ENCODE measurements at places on chromosomes 5 and 9.

DNA sequence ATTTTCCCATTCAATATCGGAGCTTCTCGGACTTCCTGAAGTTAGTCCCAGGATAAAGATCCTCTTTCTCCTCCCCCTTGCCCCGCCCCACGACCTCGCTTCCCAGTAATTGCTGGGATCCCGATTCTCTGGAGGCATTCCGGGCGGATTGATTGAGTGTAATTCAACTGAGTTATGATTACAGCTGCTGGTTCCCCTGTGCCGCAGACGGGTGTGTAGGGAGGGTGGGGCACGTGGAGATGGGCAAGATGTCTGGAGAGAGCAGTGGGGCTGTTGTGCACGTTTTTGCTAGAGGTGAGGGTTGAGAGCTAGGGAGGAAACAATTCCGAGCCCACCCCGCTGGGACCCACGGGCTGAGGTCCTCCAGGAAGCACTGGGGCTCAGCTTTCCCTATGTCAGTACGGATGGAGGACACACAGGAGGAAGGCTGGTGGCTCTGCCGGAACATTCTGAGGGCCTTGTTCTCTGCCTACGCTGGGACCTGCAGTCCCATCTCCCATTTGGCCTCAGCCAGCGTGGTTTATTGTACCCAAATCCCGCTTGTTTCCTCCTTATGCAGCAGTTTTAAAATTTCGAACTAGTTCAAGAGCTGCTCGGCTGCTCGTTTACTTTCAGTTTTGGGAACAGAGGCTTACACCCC, 2.4 kb upstream of the DMRT2 start:
- DNase-seq = no peak

DNA sequence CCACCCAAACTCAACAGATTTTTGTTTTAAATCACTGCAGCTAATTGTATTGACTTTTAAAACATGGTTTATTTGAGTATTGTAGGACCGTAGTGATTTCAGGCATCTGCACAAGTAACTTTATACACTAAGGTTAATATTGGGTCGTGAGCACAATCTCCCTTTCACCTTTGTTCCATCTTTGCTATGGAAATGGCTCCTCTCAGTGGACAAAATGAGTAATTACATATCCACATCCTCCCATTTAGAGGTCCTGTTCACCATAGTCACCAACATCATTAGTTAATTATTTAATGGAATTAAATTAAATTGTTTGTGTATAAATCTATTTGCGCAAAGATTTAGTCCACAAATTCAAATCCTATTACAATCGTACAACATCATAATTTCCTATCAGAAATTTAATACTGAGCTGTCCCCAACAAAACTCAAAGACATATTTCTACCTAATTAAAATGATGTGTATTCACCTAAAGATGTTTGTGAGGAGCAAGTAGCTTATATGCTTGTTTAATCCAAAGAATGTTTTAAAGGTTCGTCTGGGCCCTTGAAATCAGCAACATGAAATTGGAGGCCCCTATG, 173.0 kb upstream of the DAPK1 start:
- DNase-seq = peak; percentile 51

DNA sequence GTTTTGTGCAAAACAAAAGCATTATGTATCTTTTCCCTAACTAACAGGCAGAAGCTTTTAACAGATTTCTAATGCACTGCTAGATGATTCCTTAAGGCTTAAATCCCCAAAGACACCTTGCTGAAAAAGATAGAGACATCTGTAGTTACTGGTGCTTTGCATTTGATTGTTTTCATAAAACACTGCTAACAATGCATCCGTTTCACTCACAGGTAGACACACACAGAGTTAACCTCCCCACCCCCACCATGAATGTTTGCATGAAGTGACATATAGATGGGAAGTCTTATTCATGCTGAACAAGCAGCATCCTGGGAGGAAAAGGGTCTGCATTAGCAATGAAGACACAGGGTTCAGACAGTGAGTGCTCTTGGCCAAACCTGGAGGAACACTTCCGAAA, 100.9 kb downstream of the ASTN2 start:
- no peak for DNase-seq

DNA sequence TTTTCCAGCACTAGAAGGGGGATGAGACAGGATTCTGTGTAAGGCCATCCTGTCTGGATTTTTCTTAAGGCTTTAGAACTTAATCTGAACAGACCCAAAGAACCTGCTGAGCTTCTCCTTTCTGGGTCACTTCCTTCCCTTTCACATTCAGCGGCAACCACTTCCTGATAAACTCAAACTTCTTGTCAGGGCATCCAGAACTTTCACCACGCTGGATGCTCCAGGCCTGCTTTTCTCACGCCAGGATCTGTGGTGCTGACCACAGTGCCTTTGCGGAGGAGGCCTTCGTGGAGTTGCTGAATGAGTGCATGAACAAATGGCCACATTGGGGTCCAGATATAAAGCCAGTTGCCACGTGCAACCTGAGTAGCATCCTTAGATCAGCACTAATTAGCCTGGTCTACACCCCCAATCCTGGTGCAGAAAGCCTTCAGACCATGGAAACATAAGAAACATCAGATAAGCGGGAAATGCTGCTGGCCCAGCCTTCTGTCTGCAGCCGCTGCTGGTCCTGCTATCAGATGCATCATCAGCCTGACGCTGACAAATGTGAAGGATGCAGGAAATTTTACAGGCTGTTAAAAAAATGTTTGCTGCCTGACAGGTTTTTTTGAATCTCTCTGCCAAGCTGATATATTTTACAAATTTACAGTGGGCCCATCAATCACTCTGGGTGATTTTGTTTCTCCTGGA, 75.3 kb upstream of the BARHL1 start:
- DNase-seq = no peak

DNA sequence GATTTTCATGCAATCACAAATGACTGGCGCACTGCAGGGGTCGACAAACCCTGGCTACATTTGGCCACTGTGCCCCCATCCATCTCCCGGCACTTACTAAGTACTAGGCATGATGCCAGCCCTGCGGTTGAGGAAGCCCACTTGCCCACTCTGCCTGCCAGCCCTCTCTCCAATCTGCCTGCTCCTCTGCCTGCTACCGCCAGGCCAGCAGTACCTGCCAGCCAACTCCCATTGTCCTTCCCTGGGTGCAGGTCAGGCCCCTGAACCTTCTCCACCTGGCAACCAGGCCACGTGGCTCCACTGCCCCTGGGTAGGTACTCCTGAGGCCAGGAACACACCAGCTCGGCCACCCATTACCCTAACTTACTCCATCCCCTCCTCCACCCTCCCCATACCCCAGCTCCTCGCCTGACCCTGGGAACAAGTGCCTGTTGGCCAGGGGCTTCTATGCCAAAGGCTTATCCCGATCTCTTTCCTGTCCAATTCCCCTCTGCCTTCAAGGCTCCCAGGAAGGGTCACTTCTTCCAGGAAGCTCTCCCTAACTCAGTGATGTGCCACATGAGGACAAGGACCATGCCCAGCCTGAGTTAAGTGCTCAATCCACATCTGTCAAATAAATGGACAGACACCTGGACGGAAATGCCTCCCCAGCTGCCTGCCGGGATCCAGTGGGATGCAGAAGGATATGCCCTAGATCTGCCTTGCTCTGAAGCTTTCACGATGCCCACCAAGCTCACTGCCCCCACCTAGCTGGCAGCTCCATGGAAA, 6.6 kb downstream of the EEIG1 start:
- DNase-seq = no peak

- DNase-seq = no peak
Measured at GRCh38 chr9:76177931-76178330, 216.3 kb downstream of the RFK start.

DNA sequence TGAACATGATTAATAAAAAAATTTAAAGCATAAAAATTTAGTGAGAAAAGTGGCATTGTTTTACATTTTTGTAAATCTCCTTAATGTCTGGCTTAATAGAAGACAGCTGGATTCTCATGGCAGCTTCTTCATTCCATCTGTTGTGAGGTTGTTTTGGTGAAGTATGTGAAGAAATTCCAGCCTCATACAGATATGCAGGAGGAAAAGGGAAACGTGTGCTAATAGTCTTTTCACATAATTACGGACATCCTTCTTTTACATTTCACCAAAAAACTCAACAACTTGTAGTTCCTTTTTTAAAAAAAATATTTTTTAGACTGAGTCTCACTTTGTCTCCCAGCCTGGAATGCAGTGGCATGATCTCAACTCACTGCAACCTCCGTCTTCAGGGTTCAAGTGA, 46.9 kb downstream of the HACD4 start:
- DNase-seq = peak; percentile 27

DNA sequence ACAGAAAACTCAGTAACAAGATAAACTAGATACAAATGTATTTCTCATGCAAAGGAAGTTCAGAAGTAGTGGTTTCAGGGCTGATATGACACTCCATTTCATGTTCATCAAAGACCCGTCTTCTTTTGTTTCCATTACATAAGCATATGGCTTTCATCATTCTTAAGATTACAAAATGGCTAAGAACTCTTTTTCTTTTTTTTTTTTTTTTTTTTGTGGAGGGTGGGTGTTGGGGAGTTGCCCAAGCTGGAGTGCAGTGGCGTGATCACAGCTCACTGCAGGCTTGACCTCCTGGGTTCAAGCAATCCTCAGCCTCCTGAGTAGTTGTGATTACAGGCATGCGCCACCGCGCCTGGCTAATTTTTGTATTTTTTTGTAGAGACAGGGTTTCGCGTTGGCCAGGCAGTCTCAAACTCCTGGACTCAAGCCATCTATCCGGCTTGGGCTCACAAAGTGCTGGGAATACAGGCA, 22.0 kb upstream of the PTBP3 start:
- DNase-seq = no peak

GRCh38 chr9:112025850-112026249, 129.2 kb downstream of the UGCG start:
- DNase-seq = no peak

DNA sequence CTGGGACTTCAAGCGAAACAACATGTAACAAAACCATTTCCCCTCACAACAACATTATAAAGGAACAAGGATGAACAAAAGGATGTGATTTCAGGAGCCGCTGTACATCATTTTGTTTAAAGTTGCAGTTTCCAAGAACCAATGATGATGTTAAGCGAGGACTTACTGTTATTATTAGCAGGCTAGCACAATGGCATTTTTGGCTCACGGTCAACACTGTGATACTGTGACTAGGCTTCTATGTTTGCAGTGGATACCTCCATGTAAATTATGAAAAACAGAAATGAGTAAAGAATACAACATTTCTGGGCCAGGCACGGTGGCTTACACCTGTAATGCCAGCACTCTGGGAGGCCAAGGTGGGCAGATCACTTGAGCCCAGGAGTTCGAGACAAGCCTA, 113.0 kb downstream of the AUH start:
- no peak for DNase-seq

GRCh38 chr5:72268260-72268659, 51.8 kb downstream of the MRPS27 start:
- DNase-seq = no peak

- DNase-seq = no peak
Measured at GRCh38 chr9:70438341-70438928, 24.0 kb upstream of the KLF9 start.

- DNase-seq = no peak
Measured at GRCh38 chr5:14166437-14166836, 23.3 kb downstream of the TRIO start.

DNA sequence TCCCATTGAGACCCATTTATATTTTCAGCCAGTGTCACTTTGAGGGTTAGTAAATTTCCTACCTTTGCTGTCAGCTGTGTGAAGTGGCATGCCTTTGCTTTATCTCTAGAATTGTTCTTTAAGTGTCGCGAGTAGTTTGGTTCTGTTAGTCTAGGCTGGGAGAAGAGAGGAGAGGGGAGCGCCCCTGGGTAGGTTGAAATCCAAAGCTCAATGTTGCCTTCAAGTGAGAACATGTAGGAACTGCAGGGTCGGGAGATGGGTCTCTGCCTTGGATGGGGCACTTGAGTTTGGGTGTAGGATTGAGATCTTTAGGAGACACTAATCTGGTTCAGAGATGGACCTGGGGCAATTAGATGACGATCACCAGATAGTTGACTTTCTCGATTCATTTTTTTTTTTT, 46.3 kb downstream of the STC2 start:
- no peak for DNase-seq

GRCh38 chr9:27310582-27310981, 13.6 kb upstream of the EQTN start:
- no peak for DNase-seq

DNA sequence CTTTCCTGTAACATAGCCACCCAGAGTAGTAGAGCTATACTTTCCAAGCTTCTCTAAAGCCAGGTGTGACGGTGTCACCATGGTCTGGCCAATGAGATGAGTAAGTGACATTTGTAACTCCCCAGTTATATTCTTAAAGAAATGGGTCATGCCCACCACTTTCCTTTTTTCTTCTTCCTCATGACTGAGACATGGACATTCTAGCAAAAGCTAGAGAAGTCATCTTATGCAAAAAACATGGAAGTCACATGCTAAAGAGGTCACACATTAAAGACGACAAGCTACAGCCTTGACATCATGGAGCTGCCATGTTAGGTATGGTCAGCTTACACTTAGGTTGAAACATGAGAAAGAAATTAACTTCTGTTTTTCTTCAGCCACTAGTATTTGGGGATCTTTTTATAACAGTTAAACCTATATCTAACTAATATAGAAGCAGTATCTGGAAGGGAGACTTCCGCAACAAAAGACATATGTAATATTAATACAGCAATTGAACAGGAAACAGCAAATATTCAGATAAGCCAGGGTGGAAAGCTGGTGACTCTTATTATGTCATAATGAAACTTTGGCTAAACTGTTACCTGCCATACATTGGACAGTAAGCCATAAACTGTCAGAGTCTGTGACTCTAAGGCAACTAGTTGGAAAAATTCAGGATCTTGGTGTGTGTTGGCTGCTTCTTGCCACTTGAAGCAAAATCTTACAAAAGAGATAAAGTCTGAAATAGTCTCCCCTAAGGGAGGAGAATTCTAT, 54.7 kb upstream of the SNX2 start:
- DNase-seq = no peak

- no peak for DNase-seq
Measured at GRCh38 chr9:113858282-113858681, 17.8 kb upstream of the ZNF618 start.

DNA sequence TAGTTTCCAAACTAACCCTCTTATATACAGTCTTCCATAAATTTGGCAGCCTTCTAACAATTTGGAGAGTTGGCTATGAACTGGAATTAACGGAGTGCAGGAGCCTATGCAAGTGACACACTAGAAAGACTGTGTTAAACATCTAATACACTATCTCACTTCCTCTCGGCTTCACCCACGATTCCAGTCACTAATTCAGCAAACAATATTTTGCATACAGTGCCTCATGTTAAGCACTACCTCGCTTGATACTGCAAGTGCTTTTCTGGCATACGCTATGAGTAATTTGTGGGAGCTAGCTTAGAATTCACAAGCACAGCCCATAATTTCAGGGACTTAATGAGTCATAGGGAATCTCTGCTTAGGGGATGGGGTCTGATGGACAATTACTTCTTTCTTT, 102.5 kb downstream of the ST8SIA4 start:
- DNase-seq = no peak

- no peak for DNase-seq
Measured at GRCh38 chr5:72328172-72328571, 8.0 kb downstream of the PTCD2 start.

DNA sequence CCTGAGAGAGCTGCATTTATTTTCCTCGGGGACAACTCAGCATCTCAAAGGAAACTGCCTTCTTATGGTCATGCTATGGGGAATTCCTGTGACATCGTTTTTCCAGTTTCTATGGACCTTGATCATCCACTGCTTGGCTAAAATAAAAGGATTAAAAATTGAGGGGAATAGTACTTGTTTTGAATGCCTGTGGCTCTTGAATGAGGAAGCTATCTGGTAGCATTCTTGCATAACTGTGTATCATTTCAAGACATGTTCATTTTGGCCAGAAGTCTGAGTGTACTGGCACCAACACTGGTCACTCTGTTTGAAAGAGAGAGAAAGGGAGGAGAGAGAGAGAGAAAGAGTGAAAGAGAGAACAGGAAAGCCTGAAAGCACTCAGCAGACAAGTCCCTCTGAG, 116.7 kb downstream of the DOCK2 start:
- peak; percentile 62 for DNase-seq

All from GM04504 (cell line).